ENCODE measurements at places on chromosomes 5 and 9. TPM values are rescaled to one million over a fixed set of nuclear protein-coding genes. Genes with fewer than 3 reads are reported as not detected.

Gene TRIM7
- 1.1 TPM for total RNA-seq

Gene UAP1L1
- 8.5 TPM for total RNA-seq

Gene PIP5KL1
- total RNA-seq = 3.2 TPM

Gene ARHGAP26
- total RNA-seq = 38.8 TPM

Gene GHR
- 12.9 TPM for total RNA-seq

Gene SLC6A7
- 0.11 TPM for total RNA-seq

Gene GARNL3
- total RNA-seq = 48.6 TPM

Gene NUTM2F
- not detected for total RNA-seq
